Cerebellar nuclear complex (tissue), 1 donor: ENCODE measurements at places on chromosomes 7 and 10.

DNA sequence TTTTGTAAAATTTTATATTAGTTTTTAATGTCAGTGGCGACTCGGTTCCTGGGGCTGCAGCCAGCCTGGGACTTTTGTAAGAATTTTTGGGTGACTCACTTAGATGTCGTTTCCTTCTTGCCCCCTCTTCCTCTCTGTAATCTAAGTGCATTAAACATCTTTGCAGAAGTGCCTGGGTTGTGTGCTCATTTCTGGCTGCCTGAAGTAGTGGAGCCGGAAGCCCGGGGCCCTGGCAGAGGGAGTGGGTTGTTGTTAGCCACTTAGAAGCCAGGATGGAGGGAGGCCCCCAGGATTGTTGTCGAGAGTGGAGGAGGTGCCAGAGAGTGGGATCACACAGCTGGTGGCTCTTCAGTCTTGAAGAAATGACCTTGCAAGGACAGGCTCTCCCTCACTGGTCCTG, 11.0 kb upstream of the TRIM8 start:
- no peak for DNase-seq

DNA sequence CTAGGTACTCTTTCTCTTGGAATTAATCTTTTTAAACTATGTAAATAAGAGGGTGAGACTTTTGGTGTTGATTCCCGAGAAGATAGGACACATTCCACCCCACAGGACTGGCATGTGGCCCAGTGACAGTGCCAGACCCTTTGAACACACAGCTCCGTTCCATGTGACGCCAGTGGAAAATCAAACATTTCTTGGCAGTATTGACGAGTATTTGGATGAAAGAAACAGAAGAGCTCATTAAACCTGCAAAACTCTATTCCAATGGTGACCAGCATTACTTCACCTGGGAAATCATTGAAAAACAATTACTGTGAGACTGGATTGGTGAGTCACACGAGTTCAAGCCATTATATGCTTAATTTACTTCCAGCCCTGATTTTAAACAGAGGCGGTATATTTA, 25.8 kb downstream of the AKR1E2 start:
- DNase-seq = no peak

- DNase-seq = no peak
These were observed 118.3 kb downstream of the PKD1L1 start for GRCh38 chr7:47830015-47830414.

- no peak for DNase-seq
These were observed 283.6 kb downstream of the ADRA2A start for GRCh38 chr10:111360260-111360925.

DNA sequence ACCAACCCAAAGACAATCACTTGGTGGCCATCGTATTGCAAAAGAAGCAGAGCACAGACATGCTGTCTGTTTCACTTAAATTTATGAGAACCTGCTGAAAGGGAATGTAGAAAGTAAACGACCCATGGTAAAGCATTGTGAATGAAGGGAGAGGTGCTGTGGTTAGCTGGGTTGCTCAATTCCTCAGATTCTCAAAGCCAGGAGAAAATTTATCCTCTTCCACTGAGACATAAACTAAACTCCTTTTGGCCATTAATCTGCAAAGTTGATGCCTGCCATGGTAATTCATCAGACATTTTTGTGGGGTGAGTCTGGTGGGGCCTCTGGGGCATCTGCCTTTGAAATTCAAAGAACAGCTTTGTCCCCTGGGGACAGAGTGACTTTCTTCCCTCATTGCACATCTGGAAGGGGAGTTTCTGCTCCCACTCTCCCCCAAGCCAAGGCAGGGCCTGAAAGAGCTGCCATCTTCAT, 951.0 kb downstream of the LRMDA start:
- DNase-seq = no peak

GRCh38 chr7:122942059-122942458, 53.4 kb downstream of the TAS2R16 start:
- no peak for DNase-seq

DNA sequence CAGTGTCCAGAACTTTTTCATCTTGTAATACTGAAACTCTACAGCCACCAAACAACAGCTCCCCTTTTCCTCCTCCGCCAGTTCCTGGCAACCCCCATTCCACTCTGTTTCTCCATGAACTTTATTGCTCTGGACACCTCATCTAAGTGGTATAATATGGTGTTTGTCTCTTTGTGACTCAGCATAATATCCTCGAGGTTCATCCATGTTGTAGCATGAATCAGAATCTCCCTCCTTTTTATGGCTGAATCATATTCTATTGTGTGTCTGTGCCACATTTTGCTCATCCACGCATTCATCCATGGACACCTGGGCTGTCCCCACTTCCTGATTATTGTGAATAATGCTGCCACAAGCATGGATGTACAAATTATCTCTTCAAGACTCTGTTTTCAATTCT, 124.4 kb upstream of the FGFR2 start:
- no peak for DNase-seq

GRCh38 chr10:96494694-96495093, 19.0 kb downstream of the TLL2 start:
- DNase-seq = no peak

DNA sequence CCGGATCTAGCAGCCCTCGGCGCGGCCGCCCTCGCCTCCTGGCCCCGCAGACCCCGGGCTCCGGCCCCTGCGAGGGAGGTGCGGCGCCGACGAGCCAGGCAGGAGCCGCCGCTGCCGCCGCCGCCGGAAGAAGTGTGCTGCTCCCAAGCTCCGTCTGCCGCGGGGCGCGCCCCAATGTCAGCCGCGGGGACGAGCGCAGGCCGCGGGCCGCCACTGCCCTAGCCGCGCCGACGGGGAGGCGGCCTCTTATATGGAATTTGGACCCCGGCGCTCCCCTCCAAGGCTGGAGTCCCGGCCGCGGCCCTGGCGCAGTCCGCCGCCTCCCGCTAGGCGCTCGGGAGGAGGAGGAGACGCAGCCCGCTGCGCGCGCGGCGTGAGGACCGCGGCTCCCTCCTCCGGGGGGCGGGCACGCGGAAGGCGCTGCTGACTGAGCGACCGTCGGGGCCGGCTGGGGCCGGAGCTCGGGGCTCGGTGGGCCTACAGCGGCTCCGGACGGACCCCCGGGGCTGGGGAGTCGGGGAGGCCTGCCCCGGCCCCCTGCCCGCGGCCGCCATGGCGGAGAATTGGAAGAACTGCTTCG, at the start of gene TRIM8:
Gene TRIM8, plus strand, starts transcription at position 414 of the 580 bp plus-strand sequence. Its CDS starts 139 bp downstream, at position 553.
- DNase-seq = no peak

DNA sequence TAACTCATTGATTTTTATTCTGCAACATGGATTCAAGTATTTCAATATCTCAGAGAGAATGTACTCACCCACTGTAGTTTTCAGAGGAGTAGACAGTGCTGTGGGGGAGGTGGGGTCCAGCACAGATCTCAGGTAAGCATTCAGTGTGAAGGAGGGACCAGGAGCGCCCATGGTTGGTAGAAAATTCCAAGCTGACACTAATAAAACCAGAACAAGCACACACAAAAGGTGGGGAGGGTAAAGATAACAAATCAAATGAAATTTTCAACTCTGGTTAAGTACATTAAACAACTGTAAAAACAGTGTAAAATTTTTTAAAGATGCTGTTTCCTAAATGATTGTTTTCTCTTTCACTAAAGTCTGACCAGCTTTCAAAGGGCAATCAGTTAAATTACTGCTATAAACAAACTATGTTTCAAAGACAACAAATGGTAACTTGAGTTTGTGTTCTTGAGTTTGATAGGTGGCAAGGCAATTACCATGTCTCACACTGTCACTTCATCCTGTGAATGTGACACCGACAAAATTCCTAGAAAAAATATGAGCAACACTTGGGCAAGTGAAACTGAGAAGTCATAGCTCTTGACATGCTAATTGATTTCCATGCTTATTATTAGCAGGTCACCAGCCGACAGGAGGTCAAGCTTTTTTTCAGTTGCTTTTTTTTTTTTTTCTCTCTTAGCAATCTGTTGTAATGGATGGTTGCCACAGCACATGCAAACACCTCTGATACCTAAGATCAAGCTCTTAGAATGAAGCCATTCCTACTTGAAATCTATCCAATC, 205.8 kb upstream of the SLC26A5 start:
- DNase-seq = peak; percentile 6

DNA sequence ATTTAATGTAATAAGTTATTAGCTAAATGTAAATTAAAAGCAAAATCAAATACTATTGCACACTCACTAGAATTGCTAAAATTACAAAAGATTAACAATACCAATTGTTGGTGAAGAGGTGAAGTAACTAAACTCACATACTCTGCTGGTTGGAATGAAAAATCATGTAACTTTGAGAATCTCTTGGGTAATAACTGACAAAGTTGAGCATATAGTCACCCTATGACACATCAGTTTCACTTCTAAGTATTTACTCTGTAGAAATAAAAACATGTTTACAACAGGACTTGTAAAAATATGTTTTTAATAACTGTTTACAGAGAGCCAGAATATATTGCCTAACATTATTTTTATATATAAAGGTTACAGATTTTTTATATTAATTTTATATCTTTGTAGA, 33.6 kb downstream of the CNTNAP2 start:
- no peak for DNase-seq

GRCh38 chr7:23333671-23334246, 34.6 kb downstream of the MALSU1 start:
- no peak for DNase-seq
